CD14-positive monocyte (primary cell): ENCODE measurements at places on chromosomes 6 and 20.
A peak's percentile ranks its signal among the peaks of the same experiment; 100 is the strongest.

DNA sequence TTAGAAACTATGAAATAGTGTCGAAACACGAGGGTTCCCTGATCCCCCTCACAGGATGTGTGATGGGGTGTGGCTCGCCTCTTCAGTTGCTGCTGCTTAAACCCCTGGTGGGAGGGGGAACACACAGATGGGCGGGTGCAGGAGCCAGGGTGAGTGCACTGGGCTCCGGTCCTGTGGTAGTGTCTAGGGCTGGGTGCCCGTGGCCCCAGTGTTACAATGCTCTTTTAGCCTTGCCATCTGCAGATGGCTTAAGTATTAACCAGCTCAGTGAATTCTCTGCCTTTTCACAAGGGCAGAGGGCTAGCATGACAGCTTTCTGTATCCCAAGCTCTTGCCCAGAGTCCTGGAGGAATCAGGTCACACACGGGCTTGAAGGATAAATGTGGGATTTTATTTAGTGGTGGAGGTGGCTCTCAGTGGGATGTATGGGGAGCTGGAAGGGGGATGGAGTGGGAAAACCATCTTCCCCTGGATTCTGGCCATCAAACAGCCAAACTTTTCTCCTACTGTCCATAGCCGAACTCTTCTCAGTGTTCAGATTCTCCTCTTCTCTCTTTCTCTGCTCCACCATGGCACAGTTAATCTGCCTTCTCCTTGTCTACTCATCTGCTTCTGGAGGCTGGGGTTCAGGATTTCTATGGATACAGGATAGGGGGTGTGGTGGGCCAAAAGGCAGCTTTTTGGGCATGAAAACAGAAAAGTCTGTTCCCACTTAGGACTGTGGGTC lies 659.0 kb downstream of the EPM2A start:
- H3K27ac ChIP-seq: no peak overlapping the region
- no peaks in the 10 kb centered on the region for H3K36me3 ChIP-seq
- no peaks in the 10 kb centered on the region for H3K4me1 ChIP-seq
- H3K27me3 ChIP-seq: no peaks in the 10 kb centered on the region
- H3K4me3 ChIP-seq: no peak overlapping the region

DNA sequence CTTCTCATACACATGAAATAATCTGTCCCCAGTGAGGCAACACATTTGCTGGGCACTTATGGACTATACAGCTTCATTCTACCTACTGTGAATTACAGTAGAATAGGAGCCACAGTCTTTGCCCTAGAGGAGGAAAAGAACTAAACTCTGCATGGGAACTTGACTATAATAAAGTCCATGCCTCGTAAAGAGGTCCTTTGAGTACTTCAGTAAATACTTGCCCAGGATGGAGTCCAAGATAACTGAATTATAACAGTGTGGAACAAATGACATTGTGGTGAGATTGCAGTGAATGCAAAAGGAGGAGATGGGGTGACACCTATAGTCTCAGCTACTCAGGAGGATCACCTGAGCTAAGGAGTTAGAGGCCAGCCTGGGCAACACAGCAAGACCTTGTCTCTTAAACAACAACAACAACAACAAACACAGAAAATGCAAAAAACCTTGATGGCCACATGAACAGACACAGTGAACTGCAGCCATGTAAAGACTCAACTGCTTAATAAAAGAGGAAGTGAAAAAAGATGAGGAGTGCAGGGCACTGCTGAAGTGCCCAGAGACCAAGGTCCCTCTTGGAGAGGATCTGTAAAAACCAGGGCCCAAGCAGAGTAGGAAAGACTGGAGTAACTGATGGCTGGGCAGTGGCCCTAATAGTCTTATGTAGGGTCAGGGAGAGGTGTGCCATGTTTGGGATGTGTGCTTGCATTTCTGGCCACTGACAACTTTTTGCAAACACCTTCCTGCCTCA lies 3.7 kb downstream of the MRPS18A start:
- no peaks in the 10 kb centered on the region for H3K27me3 ChIP-seq
- peaks cover 24% of the 10 kb centered on the region for H3K4me1 ChIP-seq
- H3K4me3 ChIP-seq: no peak overlapping the region
- H3K36me3 ChIP-seq: peaks cover 47% of the 10 kb centered on the region

- H3K27me3 ChIP-seq: no peaks in the 10 kb centered on the region
- H3K4me3 ChIP-seq: peak overlapping the region; percentile 95
- peaks cover 65% of the 10 kb centered on the region for H3K36me3 ChIP-seq
- no peak overlapping the region for H3K27ac ChIP-seq
Measured at GRCh38 chr6:134170844-134171243, 118.4 kb upstream of the SLC2A12 start.

DNA sequence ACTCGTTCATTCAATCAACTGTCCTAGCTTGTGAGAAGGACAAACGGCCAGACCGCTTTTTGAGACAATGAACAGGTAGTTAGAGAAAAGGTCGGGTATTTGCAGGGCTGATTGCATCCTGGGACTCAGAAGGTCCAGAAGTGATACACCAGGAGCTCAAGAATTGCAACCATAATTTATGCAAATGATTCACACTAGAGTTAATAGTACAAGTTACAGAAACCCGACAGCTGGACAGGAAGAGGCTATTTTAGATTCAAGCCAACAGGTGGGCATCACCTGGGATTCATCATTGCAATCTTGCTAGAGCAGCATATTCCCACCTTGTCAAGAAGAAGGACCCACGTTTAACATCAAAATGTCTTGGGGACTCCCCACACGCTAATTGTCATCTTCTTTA lies 83.5 kb downstream of the TNFAIP3 start:
- no peaks in the 10 kb centered on the region for H3K36me3 ChIP-seq
- no peak overlapping the region for H3K4me3 ChIP-seq
- DNase-seq: no peak
- H3K4me1 ChIP-seq: peaks cover 12% of the 10 kb centered on the region

DNA sequence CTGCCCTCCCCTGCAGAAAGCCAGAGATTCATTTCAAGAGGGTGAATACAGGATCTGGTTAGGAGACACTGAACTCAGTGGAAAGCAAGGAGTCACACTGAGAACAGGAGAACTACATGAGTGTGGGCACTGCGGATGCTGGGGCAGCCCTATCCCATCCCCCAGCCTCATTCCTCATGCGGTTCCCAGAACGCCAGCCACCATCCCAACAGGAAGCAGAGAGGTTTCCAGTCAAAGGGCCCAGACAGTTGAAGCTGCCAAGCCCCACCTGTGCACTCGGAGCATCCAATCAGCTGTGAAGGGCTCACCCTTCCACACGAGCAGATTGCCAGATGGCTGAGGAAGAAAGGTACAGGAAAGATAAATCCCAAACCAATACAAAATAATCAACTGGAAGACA lies 50.7 kb upstream of the PRND start:
- H3K4me1 ChIP-seq: peaks cover 32% of the 10 kb centered on the region
- no peaks in the 10 kb centered on the region for H3K36me3 ChIP-seq
- H3K27me3 ChIP-seq: no peaks in the 10 kb centered on the region
- H3K4me3 ChIP-seq: no peak overlapping the region
- no peak for DNase-seq

DNA sequence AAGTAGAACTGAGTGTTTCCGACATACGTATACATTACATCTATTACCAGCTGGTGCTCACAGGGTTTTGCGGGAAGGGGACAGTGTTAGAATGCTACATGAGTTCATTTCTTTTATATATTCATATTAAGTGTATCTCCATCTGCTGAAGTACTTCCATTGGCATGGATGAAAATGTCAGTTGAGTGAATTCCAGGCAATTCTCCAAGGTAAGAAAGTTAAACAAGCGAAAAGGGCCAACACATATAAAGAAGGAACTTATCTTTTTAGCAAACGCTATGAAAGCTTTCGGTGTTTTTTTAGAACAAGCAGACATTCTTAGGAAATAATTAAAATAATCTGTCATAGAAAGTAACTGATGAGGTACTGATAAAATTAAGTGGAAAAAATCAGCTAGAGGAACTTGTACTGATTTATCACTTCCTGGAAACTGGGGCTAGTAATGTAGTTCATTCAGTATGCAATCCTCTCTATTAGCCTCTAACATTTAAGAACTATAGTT lies 34.6 kb downstream of the RNF146 start:
- no peaks in the 10 kb centered on the region for H3K27me3 ChIP-seq
- no peak for DNase-seq
- peaks cover 17% of the 10 kb centered on the region for H3K4me1 ChIP-seq
- H3K4me3 ChIP-seq: no peak overlapping the region
- H3K36me3 ChIP-seq: peaks cover 17% of the 10 kb centered on the region

DNA sequence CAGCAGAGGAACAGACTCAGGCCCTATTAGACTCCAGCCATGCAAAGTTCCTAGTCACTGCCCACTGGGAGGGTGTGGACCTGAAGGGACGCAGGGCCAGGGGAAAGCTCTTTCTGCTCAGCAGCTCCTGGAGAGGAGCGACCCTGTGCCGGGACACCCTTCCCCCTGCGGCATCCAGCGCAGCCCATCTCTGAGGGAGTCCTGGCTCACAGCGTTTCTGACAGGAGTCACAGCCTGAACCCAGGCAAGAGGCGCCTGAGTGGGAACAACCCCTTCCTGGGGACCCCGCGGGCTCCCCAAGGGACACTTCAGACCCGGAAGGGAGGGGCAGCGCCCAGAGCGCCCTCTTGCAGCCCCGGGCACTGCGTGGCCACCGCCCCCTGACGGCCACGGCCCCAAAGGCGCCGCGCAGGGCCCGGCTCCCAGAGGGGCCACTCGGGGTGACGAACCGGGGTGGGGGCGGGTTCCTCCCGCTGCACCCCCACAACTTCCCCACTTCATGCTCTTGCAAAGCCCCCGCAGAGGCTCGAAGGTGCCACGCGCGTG lies 862 bp downstream of the UCKL1 start:
- peak overlapping the region; percentile 93 for H3K4me3 ChIP-seq
- H3K36me3 ChIP-seq: no peaks in the 10 kb centered on the region
- H3K4me1 ChIP-seq: peaks cover 39% of the 10 kb centered on the region
- no peaks in the 10 kb centered on the region for H3K27me3 ChIP-seq
- peak; percentile 51 for DNase-seq

DNA sequence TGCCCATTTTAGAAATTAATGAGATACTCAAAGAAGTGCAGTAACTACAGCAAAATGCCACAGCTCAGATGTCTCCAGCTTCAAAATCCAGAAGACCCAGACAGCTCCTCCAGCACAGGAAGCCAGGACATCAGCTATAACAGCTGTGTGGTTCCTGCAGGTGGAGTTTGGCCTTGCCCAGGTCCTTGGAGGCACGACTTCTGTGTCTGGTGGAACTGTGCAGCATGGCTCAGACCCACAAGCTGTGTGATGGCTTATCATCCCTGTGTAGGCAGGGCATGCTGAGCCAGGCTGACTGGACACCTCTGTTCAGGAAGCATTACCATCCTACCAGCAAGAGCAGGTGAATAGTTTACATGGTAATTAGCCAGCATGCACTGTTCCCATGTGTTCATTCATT lies 26.5 kb upstream of the CD93 start:
- DNase-seq: no peak
- H3K4me3 ChIP-seq: no peak overlapping the region
- H3K4me1 ChIP-seq: peaks cover 57% of the 10 kb centered on the region
- no peaks in the 10 kb centered on the region for H3K36me3 ChIP-seq

DNA sequence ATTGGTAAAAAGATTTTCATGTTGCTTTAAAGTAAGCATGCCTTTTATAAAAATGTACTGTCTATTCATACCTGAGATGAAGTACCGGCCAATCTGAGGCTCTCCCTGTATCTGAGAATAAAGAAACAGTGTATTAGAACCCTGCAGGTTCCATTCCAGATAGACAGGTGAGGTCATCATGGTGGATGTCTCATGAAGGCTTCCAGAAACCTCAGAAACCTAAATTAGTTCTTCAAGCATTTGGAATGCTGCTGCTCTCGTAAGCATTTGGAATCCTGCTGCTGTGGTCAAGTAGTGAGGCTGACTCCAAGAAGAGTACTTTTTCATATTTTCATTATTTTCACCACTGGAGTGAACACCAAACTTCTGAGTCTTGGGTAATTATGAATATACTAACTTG lies 642.3 kb downstream of the MAFB start:
- no peaks in the 10 kb centered on the region for H3K4me1 ChIP-seq
- no peak overlapping the region for H3K27ac ChIP-seq
- no peak overlapping the region for H3K4me3 ChIP-seq
- H3K27me3 ChIP-seq: no peaks in the 10 kb centered on the region

DNA sequence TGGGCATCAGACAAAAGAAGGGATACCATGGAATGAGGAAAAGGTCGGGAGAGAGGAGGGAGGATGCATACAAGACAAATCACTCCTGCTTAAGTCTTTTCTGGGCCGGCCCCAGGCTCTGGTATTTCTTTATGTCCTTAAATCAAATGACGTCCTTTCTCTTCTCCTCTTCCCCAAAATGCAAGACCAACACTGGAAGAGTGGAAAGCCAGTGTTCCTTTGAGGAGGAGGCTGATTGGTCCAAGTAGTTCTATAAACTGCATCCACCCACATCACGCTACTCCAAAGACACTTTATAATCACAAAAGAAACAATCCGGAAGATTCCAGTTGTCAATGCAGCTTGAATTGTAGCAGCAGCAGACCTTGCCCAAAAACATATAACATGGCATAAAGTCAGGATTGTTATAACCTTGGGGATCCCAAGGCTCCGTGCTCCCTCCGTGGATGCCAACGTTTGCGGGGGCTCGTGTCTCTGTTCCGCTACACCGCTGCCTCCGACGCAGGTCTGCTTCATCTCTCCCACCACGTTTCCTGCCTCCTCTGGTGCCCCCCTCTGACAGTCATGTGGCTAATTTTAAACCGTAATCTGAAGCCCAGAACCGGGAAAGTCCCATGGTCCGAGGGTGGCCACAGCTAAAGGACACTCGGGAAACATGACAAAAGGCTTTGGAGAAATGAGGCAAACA lies 47.1 kb downstream of the MCUR1 start:
- peak overlapping the region; percentile 61 for H3K4me3 ChIP-seq
- H3K27ac ChIP-seq: no peak overlapping the region
- no peaks in the 10 kb centered on the region for H3K36me3 ChIP-seq
- peaks cover 26% of the 10 kb centered on the region for H3K4me1 ChIP-seq

- H3K36me3 ChIP-seq: no peaks in the 10 kb centered on the region
- DNase-seq: no peak
- H3K4me1 ChIP-seq: peaks cover 21% of the 10 kb centered on the region
- H3K4me3 ChIP-seq: no peak overlapping the region
- H3K27ac ChIP-seq: no peak overlapping the region
Measured at GRCh38 chr6:44270526-44271405, 516 bp downstream of the TMEM151B start.

GRCh38 chr20:53870426-53871315 lies 199.7 kb downstream of the BCAS1 start:
- H3K27ac ChIP-seq: no peak overlapping the region
- no peaks in the 10 kb centered on the region for H3K36me3 ChIP-seq
- no peaks in the 10 kb centered on the region for H3K27me3 ChIP-seq
- H3K4me3 ChIP-seq: no peak overlapping the region
- peaks cover 39% of the 10 kb centered on the region for H3K4me1 ChIP-seq
- DNase-seq: no peak

DNA sequence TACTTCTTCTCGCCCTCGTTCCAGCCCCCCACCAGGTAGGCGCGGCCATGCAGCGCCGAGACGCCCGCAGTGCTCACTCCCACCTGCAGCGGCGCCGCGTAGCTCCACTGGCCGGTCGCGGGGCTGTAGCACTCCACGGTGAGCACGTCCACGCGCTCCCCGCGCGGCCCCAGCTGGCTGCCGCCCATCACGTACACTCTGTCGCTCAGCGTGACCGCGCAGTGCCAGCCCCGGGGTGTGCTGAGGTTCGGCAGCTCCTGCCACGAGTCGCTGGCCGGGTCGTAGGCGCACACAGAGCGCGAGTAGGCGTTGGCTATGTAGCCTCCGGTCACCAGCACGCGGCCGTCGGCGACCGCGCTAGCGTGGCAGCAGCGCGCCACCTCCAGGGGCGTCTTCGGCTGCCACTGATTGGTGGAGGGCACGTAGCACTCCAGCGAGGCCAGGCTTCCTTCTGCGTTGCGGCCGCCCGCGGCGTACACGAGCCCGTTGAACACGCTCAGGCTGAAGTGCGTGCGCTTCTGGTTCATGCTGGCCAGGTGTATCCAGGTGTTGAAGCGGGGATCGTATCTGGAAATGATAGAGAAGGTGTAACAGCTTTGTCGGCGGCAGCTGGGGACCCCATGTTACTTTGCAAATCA lies 13.7 kb downstream of the KLHL31 start:
- no peak overlapping the region for H3K27ac ChIP-seq
- peaks cover 31% of the 10 kb centered on the region for H3K4me1 ChIP-seq
- H3K4me3 ChIP-seq: peak overlapping the region; percentile 81
- peak; percentile 78 for DNase-seq
- H3K36me3 ChIP-seq: no peaks in the 10 kb centered on the region
- H3K27me3 ChIP-seq: peaks cover 4% of the 10 kb centered on the region
